ENCODE measurements at places on chromosomes 3 and 15. TPM values are rescaled to one million over a fixed set of nuclear protein-coding genes. Genes with fewer than 3 reads are reported as not detected.

AADACL2 gene
- not detected for total RNA-seq

RAB11A gene
- 243 TPM for total RNA-seq

SFMBT1 gene
- total RNA-seq: 5.3 TPM

TMEM212 gene
- not detected for total RNA-seq

MEX3B gene
- 7.2 TPM for total RNA-seq

HYKK gene
- 2.2 TPM for total RNA-seq

KCNAB1 gene
- total RNA-seq: 0.57 TPM

SEMA3F gene
- 0.17 TPM for total RNA-seq

MUC13 gene
- 0.17 TPM for total RNA-seq

LAMB2 gene
- total RNA-seq: 238 TPM

GALNT15 gene
- total RNA-seq: 2.1 TPM

DNA sequence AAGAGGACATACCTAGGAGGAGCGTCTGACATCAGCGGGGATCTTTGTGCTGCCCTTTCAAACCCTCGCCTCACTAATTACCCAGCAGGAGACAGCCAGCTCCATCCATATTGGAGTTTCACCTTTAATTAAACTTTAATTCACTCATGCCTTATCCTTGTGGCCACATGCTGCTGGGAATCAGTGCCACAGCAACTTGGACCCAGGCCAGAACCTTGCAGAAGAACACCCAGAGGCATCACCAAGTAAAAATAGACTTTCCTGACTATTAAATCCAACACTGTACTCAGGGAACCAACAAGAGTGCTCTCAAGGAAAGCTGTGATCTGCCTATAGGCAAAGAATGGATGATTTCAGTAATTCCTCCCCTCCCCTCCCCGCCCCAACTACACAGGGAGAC lies 23.9 kb downstream of the EIF1B start:
- peak; percentile 19 for DNase-seq

- no peak for DNase-seq
Observed at GRCh38 chr3:20043396-20043795, 3.1 kb downstream of the KAT2B start.

- peak; percentile 74 for DNase-seq
Observed at GRCh38 chr15:90412356-90413194, 24.5 kb downstream of the IQGAP1 start.

GRCh38 chr15:74144153-74144775 lies 13.9 kb downstream of the ISLR2 start:
- DNase-seq: no peak

GRCh38 chr3:28295898-28296490 lies 52.5 kb upstream of the ZCWPW2 start:
- DNase-seq: peak; percentile 8

DNA sequence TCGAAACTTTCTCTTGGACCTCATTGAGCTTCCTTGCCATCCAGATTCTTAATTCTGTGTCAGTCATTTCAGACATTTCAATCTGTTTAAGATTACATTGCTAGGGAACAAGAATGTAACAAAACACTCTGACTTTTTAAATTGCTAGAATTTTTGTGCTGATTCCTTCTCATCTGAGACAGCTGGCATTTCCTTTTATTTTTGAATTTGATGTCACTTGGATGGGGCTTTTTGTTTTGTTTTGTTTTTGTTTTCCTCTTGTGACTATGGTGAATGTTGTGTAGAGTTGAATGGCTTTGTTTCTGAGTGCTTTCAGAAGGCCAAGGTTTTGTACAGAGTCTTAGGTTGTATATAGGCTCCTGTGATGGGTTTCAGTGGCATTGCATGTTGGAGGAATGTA lies 1129.3 kb downstream of the NAALADL2 start:
- DNase-seq: peak; percentile 3

DNA sequence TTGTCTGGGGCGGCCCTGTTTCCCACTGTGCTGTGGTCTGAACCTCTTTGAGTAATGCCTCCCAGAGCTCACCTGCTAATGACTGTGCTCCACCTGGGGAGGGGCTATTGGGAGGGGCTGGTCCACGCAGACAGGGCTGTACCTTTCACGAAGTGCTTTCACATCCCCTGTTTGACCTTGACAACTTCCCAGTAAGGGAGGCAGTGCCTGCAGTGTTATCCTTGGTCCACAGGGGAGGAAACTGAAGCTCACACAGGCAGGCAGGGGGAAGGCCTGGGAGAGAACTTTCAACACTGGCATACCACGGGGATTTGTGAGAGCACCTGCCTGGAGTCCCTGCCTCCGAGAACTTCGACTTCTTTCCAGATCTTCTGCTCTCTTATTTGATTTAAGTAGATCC lies 91.2 kb downstream of the CACNA1D start:
- DNase-seq: no peak

- DNase-seq: peak; percentile 48
Observed at GRCh38 chr3:58366699-58367098, 34.0 kb downstream of the PXK start.

GRCh38 chr15:35746121-35746520 lies 200.2 kb upstream of the DPH6 start:
- peak; percentile 59 for DNase-seq

DNA sequence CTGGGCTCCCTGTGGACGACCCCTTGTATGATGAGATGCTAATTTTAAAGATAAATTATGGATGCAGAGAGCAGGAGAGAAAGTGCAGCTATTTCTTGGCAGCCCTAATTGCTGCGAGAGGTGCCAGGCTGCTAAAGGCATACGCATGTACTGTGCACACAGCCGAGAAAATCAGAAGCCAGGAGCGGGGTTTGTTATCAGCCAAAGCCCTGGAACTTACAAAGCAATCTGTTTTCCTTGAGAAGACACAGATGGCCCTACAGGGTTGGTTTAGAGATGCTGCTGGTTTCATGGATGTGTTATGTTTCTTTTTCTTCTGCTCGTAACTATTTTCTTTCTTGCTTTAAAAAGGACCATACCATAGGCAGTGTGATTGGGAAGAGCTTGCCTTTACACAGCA lies 11.7 kb upstream of the CCK start:
- DNase-seq: no peak

All from LHCN-M2 (cell line).